ENCODE measurements at places on chromosomes 12 and 14.

GRCh38 chr14:74211945-74212580 lies 27.2 kb upstream of the VSX2 start:
- H3K4me3 ChIP-seq = no peak overlapping the region
- no peak for DNase-seq
- H3K27me3 ChIP-seq = peaks cover 7% of the 10 kb centered on the region
- no peaks in the 10 kb centered on the region for H3K36me3 ChIP-seq
- no peak overlapping the region for H3K27ac ChIP-seq

DNA sequence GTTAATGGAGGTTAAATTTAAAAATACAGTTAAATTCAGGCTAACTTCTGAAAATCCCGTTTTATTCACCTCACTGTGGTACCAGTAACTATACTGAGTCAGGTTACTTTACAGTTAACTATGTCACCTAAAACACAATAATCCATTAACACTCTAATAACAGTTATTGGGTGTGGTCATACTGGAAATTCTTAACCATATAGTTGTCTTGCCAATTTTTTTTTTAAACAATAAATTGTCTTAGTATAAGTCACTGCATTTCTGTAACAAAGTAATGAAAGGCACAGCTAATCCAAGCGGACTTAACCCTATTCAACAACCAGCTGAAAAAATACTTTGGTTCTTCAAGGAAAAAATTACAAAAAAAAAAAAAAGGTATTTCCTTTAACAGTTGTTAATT lies 16.2 kb upstream of the PHLDA1 start:
- DNase-seq = no peak
- H3K4me1 ChIP-seq = no peaks in the 10 kb centered on the region
- H3K4me3 ChIP-seq = no peak overlapping the region
- H3K27me3 ChIP-seq = no peaks in the 10 kb centered on the region
- H3K36me3 ChIP-seq = peaks cover 24% of the 10 kb centered on the region

- H3K4me3 ChIP-seq = no peak overlapping the region
- no peak overlapping the region for H3K27ac ChIP-seq
- no peaks in the 10 kb centered on the region for H3K4me1 ChIP-seq
- H3K36me3 ChIP-seq = no peaks in the 10 kb centered on the region
- H3K27me3 ChIP-seq = no peaks in the 10 kb centered on the region
- DNase-seq = no peak
These were observed 150.8 kb downstream of the TTC8 start for GRCh38 chr14:88975043-88975830.

GRCh38 chr12:90683871-90684270 lies 271.1 kb downstream of the CCER1 start:
- H3K27ac ChIP-seq = no peak overlapping the region
- no peak for DNase-seq
- H3K27me3 ChIP-seq = no peaks in the 10 kb centered on the region
- H3K36me3 ChIP-seq = no peaks in the 10 kb centered on the region

DNA sequence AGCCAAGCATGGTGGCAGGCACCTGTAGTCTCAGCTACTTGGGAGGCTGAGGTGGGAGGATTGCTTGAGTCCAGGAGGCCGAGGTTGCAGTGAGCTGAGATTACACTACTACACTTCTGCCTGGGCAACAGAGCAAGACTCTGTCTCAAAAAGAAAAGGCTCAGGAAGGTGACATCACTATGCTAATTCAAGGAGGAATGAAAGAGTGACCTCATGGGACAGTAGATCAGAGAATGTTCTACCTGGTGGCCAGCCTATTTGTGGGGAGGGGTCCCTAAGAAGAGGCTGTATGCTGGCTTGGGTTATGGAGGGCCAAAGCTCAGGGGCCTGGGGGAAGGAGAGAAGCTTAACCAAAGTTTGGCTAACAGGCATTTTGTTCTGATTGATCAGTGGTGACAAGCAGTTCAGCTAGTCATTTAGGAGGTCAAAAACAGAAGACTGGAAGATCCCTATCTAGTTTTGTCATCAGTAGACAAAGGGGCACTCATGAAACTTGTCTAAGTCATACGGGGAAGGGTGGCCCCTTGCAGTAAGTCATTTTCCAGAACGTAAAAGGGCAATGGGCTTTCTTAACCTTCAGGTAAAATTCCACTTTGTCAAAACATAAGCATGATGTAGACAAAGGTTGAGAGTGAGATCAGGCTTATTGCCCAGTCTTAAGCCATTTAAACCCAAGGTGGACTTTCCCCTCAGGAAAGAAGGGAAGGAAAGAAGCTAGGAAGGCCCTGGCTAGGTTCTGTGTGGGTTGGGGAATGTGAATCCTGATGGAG lies 60.8 kb upstream of the EEA1 start:
- DNase-seq = no peak
- no peak overlapping the region for H3K4me3 ChIP-seq
- no peaks in the 10 kb centered on the region for H3K36me3 ChIP-seq
- no peaks in the 10 kb centered on the region for H3K27me3 ChIP-seq
- H3K4me1 ChIP-seq = peaks cover 20% of the 10 kb centered on the region
- no peak overlapping the region for H3K27ac ChIP-seq

DNA sequence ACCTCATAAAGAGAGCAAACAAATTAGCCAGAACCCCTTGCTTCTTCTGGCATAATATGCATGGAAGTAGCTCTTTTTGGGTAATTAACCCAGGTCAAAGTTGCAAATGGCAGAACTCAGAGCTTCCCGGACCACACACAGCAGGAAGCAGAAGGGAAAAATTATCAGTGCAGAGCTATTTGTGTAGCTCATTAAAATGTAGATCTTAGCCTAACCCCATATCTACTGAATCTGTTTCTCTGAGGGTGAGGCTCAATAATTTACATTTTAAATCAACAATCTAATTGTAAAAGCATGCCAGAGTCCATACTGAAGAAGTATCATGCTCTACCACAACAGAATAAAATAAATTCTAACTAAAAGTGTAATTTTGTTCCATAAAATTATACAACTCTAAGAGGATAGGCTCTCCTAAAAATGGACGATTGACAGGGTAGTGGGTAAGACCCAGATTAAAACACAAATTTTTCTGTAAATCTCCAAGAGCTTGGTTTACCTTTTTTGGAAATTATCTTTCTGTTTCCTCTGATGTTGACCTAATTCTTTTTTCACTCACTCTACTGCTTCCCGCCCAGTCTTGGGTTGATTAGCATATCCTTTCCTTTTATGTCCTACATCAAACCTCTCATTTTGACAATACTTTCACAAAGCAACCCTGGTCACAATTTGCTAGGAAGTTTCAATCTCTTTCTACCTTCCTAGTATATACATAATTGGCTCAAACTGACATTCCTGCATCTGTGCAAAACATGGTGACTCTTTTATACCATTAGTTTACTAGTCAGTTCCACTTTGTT lies 213.3 kb upstream of the SLC16A7 start:
- H3K27me3 ChIP-seq = no peaks in the 10 kb centered on the region
- DNase-seq = no peak
- H3K27ac ChIP-seq = no peak overlapping the region

GRCh38 chr14:41482861-41483260 lies 123.8 kb upstream of the LRFN5 start:
- no peaks in the 10 kb centered on the region for H3K4me1 ChIP-seq
- H3K27me3 ChIP-seq = no peaks in the 10 kb centered on the region
- H3K4me3 ChIP-seq = no peak overlapping the region
- H3K36me3 ChIP-seq = no peaks in the 10 kb centered on the region
- no peak for DNase-seq
- H3K27ac ChIP-seq = no peak overlapping the region

- no peak overlapping the region for H3K4me3 ChIP-seq
- no peaks in the 10 kb centered on the region for H3K36me3 ChIP-seq
- H3K27me3 ChIP-seq = no peaks in the 10 kb centered on the region
- DNase-seq = no peak
- no peak overlapping the region for H3K27ac ChIP-seq
- no peaks in the 10 kb centered on the region for H3K4me1 ChIP-seq
These were observed 6.3 kb downstream of the CLEC2A start for GRCh38 chr12:9925705-9926393.

- H3K4me1 ChIP-seq = no peaks in the 10 kb centered on the region
- H3K27ac ChIP-seq = no peak overlapping the region
- H3K36me3 ChIP-seq = no peaks in the 10 kb centered on the region
- DNase-seq = no peak
- H3K4me3 ChIP-seq = no peak overlapping the region
- H3K27me3 ChIP-seq = no peaks in the 10 kb centered on the region
These were observed 15.4 kb upstream of the KRT83 start for GRCh38 chr12:52336641-52337040.

GRCh38 chr12:98852181-98852580 lies 207.1 kb downstream of the APAF1 start:
- no peaks in the 10 kb centered on the region for H3K4me1 ChIP-seq
- no peaks in the 10 kb centered on the region for H3K36me3 ChIP-seq
- H3K27ac ChIP-seq = no peak overlapping the region
- no peak overlapping the region for H3K4me3 ChIP-seq

DNA sequence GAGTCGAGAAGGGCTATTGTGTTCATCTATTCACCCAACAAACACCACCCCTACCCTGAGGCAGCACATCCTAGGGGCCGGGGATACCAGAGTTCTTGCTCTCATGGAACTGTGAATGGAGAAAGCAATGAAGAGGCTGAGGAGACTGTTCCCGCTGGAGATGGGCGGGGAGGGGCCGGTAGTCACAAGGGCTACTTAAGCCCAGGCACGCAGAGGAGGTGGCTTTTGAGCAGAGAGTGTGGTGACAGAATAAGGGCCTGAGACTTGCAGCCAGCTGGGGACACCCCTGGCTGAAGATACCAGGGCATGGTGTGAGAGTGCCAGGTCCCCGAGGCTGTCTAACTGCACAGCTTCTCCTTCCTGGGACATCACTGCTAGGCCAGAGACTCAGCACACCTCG lies 114.1 kb upstream of the EVL start:
- no peaks in the 10 kb centered on the region for H3K27me3 ChIP-seq
- no peak for DNase-seq
- no peak overlapping the region for H3K4me3 ChIP-seq
- peaks cover 15% of the 10 kb centered on the region for H3K4me1 ChIP-seq
- H3K27ac ChIP-seq = no peak overlapping the region

- H3K36me3 ChIP-seq = no peaks in the 10 kb centered on the region
- no peak for DNase-seq
These were observed 128.7 kb downstream of the TMX1 start for GRCh38 chr14:51368721-51369163.

GRCh38 chr14:105844810-105845724 lies 318.7 kb downstream of the TMEM121 start:
- DNase-seq = peak; percentile 70
- no peaks in the 10 kb centered on the region for H3K27me3 ChIP-seq
- H3K4me1 ChIP-seq = no peaks in the 10 kb centered on the region
- no peak overlapping the region for H3K27ac ChIP-seq

- H3K4me1 ChIP-seq = peaks cover 45% of the 10 kb centered on the region
- H3K27me3 ChIP-seq = no peaks in the 10 kb centered on the region
- H3K4me3 ChIP-seq = no peak overlapping the region
- peak; percentile 84 for DNase-seq
These were observed 14.3 kb upstream of the ZFP36L1 start for GRCh38 chr14:68807148-68807600.

GRCh38 chr12:92928421-92928961 lies 604 bp downstream of the EEA1 start:
- no peaks in the 10 kb centered on the region for H3K36me3 ChIP-seq
- DNase-seq = no peak
- H3K4me3 ChIP-seq = peak overlapping the region; percentile 70
- H3K27me3 ChIP-seq = no peaks in the 10 kb centered on the region
- peaks cover 35% of the 10 kb centered on the region for H3K4me1 ChIP-seq
- H3K27ac ChIP-seq = peak overlapping the region; percentile 99

GRCh38 chr12:48307269-48307668 lies 43.5 kb downstream of the ZNF641 start:
- no peaks in the 10 kb centered on the region for H3K36me3 ChIP-seq
- no peaks in the 10 kb centered on the region for H3K27me3 ChIP-seq
- DNase-seq = no peak
- H3K4me3 ChIP-seq = no peak overlapping the region

DNA sequence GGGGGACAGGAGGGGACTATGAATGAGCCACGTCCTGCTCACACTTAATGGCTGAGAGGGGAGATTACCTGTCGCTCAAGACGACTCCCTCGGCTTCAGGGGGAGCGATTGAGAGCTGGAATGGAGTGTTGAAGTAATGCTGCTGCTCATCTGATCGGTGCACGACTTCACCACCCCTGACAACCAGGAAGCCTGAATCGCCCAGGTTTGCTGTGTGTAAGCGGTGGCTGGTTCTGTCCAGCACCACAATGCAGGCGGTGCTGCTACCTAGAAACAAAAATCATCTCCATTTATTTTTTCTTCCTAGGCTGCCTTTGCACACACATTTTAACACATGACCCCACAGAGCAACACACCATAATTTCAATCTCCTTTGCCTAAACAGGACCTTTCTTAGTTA lies 37.3 kb downstream of the PPTC7 start:
- H3K36me3 ChIP-seq = peaks cover 15% of the 10 kb centered on the region
- DNase-seq = no peak
- H3K4me1 ChIP-seq = peaks cover 36% of the 10 kb centered on the region
- no peak overlapping the region for H3K27ac ChIP-seq

DNA sequence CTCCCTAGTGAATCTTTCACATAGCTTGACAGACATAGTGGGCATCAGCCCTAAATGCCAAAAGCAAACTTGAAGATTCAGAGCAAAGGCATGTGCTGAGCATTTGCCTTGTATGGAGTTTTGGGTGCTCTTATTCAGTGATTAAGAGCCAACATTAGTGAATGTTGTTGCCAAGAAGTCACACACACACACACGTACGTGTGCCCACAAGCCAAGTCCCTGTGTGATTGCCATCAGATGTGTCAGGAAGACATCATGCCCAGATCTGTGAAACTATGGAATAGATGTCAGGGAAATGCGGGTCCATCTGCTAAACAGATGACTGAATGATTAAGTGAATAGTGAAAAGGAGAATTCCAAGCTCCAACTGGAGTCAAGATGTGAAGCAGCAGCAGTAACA lies 149.0 kb downstream of the AKAP6 start:
- no peak for DNase-seq
- no peaks in the 10 kb centered on the region for H3K4me1 ChIP-seq
- no peak overlapping the region for H3K27ac ChIP-seq
- no peaks in the 10 kb centered on the region for H3K36me3 ChIP-seq
- H3K27me3 ChIP-seq = no peaks in the 10 kb centered on the region
- no peak overlapping the region for H3K4me3 ChIP-seq

DNA sequence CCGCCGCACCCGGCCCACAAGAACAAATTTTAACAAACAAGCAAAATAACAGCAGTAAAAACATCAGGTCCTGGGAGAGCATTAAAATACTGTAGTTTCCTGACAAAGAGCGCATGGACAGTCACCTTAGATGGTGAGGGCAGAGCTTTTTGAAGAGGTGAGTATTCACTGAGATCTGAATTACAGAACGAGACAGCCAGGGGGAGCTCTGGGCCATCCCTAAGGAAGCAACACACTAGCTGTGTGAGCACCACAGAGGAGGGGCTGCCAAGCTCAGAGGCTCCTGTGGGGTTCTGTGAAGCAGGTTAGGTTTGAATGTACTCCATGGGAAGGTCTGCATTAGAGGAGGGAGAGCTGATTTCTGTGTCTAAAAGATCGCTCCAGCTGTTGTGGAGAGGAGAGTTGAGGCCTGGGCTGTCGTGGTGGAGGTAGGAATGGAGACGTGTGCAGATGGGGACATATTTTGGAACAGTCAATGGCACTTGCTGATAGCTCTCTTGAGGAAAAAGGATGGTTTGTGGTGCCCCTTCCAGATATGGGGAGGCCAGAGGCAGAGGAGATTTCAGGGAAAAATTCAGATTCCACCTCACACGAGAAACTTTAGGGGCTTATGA lies 72.9 kb downstream of the TRAFD1 start:
- no peak overlapping the region for H3K4me3 ChIP-seq
- DNase-seq = peak; percentile 77
- H3K27me3 ChIP-seq = no peaks in the 10 kb centered on the region
